ENCODE measurements at places on chromosomes 2 and 18.

DNA sequence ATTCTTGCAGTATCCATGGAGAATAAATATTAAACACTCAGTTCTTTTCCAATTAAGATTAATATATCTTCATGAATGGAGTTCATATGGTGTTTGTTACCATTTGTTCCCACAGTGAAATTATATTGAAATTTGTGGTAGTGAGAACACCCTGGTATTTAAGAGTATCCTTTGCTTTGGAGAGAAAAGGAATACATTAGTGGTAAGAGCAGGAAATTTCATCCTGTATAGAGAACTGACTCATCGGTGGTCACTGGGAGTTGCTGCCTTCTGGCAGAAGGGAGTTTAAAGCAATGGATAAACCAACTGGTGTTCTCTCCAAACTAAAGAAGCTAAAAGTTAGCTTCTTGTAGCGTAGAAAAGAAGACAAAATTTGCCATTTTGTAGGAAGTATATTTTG is 107.3 kb downstream of the MYO1B start:
- no peak for DNase-seq

DNA sequence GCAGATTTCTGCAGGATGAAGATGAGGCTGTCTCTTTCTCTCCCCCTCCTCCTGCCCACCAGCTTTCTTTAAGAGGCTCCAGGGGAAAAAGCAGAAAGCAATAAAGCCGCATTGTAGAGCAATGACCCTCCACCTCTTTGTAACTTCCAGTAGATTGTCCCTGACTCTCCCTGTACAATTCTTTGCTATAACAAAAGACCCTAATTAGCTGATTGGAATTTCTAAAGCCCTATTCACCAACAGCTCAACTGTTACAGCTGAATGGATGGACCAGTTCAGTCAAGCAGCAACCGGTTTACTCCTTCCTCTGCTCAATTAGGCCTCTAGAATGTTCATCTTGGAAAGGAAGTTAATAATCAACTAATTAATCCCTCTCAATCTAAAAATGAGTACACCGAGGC is 301.0 kb downstream of the STK39 start:
- DNase-seq: no peak

DNA sequence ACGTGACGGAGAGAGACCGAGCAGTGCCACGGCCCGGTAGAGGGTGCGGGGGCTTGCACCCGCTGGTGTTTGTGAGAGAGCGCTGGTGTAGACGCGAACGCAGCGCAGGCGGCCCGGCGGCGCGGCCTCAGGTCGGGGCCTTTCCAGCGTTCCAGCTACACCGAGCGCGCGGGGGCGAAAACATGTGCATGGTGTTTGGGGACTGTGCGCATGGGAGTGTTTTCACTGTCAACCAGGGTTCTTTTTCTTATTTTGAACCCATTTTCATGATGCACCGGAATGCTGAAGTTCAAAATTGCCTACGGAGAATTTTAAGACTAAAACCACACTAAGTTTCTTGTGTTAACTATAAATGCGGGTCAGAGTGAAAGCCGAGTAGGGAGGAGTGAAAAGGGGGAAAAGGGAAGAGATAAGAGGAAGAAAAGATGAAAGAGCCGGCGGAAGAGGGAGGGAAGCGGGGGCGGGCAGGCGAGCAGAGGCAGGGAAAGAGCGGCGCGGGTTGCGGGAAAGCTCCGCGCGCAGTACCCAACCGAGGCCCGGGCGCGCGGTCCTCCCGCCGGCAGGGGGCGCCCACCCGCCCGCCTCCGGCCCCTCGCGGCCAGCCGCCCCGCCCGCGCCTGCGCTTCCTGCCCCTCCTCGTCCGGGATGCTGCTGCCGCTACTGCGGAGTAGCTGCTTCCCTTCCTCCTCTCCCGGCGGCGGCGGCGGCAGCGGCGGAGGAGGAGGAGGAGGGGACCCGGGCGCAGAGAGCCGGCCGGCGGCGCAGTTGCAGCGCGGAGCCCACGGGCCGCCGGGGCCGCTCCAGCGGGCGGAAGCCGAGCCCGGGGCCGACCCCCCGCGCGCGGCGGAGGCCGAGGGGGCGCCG is at the start of gene RAB12:
Gene RAB12 (plus strand): TSS at position 643 of the 864 bp plus-strand sequence. CDS start 3 bp downstream, at position 646.
- DNase-seq: peak; percentile 49

DNA sequence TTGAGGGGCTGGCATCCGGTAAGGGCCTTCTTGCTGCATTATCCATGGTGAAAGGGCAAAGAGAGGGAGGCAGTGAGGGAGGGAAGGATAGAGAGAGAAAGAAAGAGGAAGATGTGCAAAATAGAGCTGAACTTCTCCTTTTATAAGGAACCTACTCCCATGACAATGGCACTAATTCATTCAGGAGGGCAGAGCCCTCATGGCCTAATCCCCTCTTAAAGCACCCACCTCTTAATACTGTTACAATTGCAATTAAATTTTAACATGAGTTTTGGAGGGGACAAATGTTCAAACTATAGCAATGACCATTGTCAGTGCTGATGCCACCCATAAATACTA is 60.2 kb downstream of the CXCR4 start:
- DNase-seq: no peak

DNA sequence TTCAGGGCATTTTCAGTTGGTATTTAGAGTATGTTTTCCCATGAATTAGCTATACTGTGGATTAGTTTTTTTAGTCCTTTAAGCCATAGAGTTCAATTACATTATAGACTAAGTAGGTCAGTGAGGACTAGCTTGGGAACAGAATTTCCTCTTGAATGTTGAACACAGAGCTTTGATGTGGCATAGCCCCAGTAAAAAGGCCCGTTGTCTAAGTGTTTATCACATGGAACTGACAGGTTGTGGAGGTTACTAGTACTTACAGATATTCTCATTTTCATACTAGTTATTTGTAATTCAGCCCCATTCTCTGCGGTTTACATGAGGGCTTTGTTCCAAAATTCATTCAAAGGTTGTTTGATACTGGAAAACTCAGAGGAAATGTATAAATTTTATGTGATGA is 6.2 kb downstream of the INSIG2 start:
- no peak for DNase-seq

GRCh38 chr2:187453078-187453641 is 5.1 kb upstream of the CALCRL start:
- DNase-seq: peak; percentile 41

- no peak for DNase-seq
These were observed 67.5 kb downstream of the ATP9B start for GRCh38 chr18:79136742-79137141.

DNA sequence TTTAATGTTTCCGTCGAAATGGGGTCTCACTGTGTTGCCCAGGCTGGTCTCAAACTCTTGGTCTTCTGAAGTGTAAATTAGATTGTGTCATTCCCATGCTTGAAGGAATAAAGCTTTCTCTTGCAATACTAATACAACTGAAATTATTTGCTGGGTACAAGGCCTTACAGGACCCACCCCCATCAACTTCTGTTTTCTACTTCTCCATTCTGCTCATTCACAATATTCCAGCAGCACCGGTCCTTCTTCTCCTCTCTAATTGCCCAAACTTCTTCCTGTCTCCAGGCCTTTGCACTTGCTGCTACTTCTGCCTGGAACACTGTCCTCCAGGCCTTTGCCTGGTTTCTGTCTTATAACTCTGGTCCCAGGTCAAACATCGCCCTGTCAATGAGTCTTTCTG is 73.8 kb downstream of the APOB start:
- no peak for DNase-seq

DNA sequence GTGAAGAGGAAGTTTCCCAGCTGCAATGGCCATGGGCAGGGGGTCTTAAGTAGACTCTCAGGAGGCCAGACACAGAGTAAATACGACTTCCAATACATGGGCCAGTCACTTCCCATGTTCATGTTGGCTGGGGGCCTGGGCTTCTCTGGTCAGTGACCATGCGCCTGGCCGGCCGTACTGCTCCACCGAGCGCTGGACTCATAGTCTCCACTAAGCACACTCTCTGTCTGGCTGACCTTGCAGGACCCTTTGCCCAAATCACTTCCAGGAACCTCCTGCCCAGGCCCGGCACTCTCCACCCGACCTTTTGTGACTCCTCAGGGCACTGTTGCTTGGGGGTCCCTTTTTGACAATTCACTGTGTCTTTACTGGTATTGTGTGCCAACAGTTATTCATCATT is 69.3 kb downstream of the SOWAHC start:
- no peak for DNase-seq

- DNase-seq: no peak
These were observed 52.1 kb upstream of the DTNA start for GRCh38 chr18:34657860-34658500.

GRCh38 chr2:12436935-12437561 is 279.7 kb upstream of the TRIB2 start:
- DNase-seq: no peak

DNA sequence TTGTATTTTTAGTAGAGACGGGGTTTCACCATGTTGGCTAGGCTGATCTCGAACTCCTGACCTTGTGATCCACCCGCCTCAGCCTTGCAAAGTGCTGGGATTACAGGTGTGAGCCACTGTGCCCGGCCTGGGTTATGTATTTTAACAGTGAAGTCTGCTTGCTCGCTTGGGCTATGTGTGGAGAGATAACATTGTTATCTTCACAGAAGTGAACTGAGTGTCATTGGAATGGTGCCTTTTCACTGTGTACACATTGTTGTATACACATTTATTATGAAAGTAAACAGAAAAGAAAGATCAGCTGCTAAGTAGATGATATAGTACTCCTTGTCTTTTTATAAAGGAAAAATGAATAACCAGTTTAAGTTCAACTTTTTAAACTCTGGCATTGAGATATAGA is 30.4 kb downstream of the RNF138 start:
- no peak for DNase-seq

GRCh38 chr2:159462961-159463360 is 153.4 kb downstream of the BAZ2B start:
- DNase-seq: no peak

DNA sequence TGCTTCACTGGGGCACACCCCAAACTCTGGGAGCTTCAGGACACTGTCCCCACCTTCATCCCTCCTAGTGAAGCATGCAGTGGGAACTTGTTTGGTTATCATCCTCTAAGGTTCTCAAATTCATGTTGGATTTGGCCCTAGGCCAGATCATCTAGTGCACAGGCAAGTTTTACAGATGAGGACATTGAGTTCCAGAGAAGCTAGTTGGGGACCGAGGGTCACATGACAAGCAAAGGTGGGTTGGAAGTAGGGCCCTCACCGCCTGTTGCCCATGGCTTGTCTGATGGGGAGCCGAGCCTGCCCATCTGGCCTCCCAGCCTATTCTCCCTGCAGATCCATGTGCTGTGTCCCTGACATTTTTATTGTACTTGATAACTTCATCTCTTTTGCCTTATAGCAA is 2.8 kb downstream of the PRKCE start:
- DNase-seq: no peak

DNA sequence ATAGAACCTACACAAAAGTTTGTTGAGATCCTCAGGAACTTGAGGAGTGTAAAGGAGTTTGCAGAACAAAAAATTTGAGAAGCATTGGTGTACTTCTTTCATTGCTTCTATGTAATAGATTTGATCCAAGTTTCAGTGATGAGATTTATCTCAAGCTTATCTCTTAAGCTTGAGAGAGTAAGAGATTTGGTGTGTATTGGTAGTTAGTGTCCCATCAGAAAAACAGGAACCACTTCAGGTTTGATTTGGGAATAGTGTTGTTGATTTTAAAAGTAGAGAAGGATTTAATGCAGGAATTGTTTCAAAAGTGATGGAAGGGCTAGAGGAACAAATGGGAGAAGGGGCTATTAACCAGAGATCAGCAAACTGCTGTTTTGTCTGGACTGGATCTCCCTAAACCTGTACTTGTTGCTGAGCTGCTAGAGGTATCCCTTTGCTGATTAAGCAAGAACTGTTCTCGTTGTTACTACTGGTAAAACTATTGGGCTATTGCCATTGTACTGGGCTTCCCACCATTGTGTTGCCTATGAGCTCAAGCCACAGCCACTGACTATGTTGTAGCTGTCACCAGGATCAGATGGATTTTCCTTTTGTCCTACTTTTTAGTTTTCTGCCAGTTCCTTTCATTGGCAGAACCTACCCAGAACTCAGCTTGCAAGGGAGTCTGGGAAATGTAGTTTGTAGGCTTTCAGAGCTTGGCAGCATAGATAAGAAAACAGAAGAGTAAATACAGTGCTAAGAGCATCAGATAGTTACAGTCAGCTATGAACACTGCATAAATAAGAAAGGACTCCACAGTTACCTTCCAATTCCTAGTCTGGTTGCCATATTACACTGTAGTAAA is 39.3 kb downstream of the RAB10 start:
- no peak for DNase-seq

- no peak for DNase-seq
These were observed 401.0 kb downstream of the SUCLG1 start for GRCh38 chr2:84057917-84058560.

- DNase-seq: no peak
These were observed 9.0 kb downstream of the PMAIP1 start for GRCh38 chr18:59908799-59909198.

DNA sequence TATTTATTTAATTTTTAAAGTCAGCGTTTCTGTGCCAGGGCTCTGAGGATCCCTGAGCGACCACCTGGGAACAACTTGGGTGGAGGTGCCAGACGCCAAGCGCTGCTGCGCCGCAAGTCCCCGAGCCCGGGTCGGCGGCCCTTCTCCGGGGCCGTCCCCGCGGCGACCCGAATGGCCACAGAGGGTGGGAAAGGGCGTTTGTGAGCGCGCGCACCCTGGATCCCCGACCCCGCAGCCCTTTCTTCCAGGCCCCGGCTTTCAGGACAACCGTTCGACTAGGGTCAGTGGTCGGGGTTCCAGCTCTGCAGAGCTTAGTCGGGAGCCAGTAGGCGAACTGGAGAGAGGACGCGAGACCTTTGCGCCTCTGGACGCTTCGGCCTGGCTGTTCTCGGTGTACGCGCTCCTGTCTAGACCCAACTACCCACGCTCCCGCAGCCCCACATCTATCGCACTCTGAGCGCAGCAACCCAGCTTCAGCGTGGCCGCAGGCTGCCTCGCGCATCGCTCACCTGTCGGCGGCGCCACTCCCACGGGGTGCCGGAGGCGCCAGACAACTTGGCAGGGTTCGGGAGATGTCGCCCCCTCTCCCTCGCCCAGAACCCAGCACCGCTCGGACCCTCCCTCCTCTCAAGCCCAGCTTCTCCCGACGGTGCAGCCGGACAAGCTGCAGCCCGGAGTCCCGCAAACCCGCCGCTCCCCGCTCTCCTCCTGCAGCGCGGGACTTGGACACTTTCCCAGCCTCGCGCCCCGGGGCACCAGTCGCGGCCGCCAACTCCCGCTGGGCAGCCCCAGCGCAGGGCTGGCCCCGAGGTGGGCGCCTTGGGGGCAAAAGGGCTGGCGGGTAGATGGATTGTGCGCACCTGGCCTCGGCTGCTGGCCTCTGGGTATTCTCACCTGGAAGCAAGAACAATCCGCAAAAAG is 758 bp downstream of the LYPD1 start:
- DNase-seq: no peak

GRCh38 chr2:172287605-172288315 is 139.6 kb upstream of the ITGA6 start:
- DNase-seq: no peak

DNA sequence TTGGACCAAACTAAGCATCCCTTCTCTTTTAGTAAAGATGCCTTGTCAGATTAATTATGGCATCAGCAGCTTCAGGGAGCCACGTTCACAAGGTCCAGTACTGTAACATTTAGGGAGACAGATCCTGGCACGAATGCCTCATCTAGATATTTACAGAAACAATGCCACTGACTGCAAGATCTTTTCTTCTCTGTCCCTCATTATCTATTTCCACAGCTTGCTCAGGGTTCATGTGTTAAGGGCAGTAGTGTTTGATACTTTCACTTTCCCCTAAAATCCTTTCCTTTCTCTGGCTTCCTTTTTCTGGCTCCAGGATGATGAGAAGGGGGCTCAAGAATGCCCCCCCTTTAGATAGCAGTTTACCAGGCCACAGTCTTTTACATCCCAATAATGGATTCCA is 393.9 kb downstream of the BCL11A start:
- no peak for DNase-seq
